Epithelial cell of umbilical artery (primary cell): ENCODE measurements at places on chromosomes 5 and 9. TPM values are rescaled to one million over a fixed set of nuclear protein-coding genes. Genes with fewer than 3 reads are reported as not detected.

FBLL1 gene
- total RNA-seq, result 0.30 and 0.97 TPM in 2 replicates

AKNA gene
- 3.2 and 5.2 TPM in 2 replicates for total RNA-seq

GABRA1 gene
- total RNA-seq, result not detected in 2 replicates

VLDLR gene
- 4.7 and 9.7 TPM in 2 replicates for total RNA-seq

IFNE gene
- 0.32 and 3.6 TPM in 2 replicates for total RNA-seq

CSF1R gene
- not detected in 2 replicates for total RNA-seq

SLIT3 gene
- total RNA-seq, result under 0.01 and 0.46 TPM in 2 replicates

SPEF2 gene
- 0.97 and 2.0 TPM in 2 replicates for total RNA-seq

FGD3 gene
- total RNA-seq, result not detected in 2 replicates

SPACA9 gene
- total RNA-seq, result 1.6 and 2.0 TPM in 2 replicates

SLC23A1 gene
- not detected in 2 replicates for total RNA-seq

ABCA1 gene
- 16.2 and 24.3 TPM in 2 replicates for total RNA-seq

PIGO gene
- total RNA-seq, result 7.5 and 11.2 TPM in 2 replicates

MTAP gene
- total RNA-seq, result 32.5 and 42.1 TPM in 2 replicates

SYK gene
- total RNA-seq, result not detected in 2 replicates

ESM1 gene
- 284 and 566 TPM in 2 replicates for total RNA-seq

NAIP gene
- 1.9 and 2.3 TPM in 2 replicates for total RNA-seq

TOR2A gene
- total RNA-seq, result 7.3 and 8.8 TPM in 2 replicates

SPAAR gene
- total RNA-seq, result 10.3 and 14.3 TPM in 2 replicates

GRM6 gene
- not detected in 2 replicates for total RNA-seq

CHSY3 gene
- 21.9 and 38.0 TPM in 2 replicates for total RNA-seq

SLC34A3 gene
- not detected in 2 replicates for total RNA-seq

PCDHB5 gene
- total RNA-seq, result under 0.01 and 0.46 TPM in 2 replicates

NME5 gene
- 0.65 and 1.1 TPM in 2 replicates for total RNA-seq

KCNT1 gene
- total RNA-seq, result not detected in 2 replicates

EIF4EBP3 gene
- 0.32 TPM in 1 of 2 replicates, not detected in the other for total RNA-seq
